ENCODE measurements at places on chromosomes 4 and X. TPM values are rescaled to one million over a fixed set of nuclear protein-coding genes. Genes with fewer than 3 reads are reported as not detected.

DNA sequence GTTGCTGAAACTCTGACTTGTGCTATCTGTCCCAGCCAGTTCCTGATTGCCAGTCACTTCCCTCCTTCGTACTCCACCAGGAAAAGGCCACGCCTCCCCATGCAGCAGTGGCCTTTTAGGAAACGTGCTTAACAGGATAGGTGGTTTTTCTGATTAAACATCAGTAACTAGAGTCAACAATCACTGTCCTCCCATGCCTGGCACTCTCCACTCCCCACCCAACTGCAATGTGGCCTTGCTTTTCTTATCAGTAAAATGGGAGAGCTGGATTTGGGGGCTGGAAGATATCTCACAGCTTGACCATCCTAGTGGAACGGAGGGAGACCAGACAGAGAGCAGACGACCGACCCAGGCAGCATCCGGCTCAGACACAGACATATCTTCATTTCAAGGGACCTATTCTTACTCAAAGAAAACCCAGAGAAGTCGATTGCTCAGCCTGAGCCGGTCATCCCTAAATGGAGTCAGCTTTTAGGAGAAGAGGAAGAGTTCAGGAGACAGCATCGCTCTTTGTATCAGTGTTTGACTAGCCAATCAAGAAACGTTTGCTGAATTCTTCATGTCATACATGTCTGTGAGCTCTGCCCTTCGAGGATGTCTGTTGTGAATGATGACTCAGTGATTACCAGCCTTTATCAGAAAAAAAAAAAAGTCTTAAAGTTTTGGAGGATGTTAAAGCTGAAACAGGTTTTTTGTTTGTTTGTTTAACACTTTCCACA is 12.7 kb upstream of the UBA6 start:
- no peak overlapping the region for H3K27ac ChIP-seq
- H3K4me3 ChIP-seq, result no peak overlapping the region
- H3K4me1 ChIP-seq, result no peaks in the 10 kb centered on the region
- DNase-seq, result peak; percentile 51

DNA sequence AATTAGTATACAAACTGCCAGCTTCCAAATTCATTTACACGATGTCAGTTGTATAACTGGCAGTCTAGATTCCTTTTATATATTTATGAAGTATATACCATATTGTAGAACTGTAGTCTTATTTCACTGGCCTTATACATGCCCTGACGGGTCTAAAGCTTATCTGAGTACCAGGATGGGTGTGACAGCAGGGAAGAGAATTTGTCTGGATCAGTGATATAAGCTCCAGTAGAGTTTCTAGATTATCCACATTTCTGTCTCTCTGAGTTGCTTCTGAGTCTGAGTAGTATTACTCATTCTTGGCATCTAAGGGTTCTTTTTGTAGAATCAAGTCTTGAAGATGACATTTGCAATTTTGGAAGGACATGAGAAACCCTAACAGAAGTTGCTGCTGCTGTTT is 101.3 kb downstream of the RPA4 start:
- H3K27ac ChIP-seq, result no peak overlapping the region
- no peaks in the 10 kb centered on the region for H3K27me3 ChIP-seq
- H3K4me1 ChIP-seq, result peaks cover 12% of the 10 kb centered on the region

The XK gene
- 3.0 TPM for total RNA-seq

DNA sequence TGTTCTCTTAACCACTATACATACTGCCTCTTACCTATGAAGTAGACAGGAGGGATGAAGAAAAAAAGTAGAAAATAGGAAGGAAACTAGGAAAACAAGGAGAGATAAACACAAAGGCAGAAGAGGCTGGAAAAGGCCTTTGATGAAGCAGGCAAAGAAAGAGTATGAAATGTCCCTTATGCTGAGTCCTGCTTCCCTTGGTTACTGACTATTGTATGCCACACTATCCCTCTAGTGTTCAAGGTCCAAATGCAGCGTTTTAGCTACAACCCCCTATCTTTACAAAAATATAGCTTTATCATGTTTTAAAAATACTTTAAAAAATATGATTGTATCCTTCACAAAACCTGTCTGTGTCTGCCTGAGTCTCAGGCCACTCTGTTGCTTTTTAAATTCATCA is 233.1 kb downstream of the CAMK2D start:
- H3K36me3 ChIP-seq, result no peaks in the 10 kb centered on the region
- H3K4me1 ChIP-seq, result no peaks in the 10 kb centered on the region
- no peak overlapping the region for H3K4me3 ChIP-seq
- no peak for DNase-seq
- H3K27ac ChIP-seq, result no peak overlapping the region

The GPC4 gene
- total RNA-seq, result 17.3 TPM

The L1CAM gene
- 1.1 TPM for total RNA-seq

DNA sequence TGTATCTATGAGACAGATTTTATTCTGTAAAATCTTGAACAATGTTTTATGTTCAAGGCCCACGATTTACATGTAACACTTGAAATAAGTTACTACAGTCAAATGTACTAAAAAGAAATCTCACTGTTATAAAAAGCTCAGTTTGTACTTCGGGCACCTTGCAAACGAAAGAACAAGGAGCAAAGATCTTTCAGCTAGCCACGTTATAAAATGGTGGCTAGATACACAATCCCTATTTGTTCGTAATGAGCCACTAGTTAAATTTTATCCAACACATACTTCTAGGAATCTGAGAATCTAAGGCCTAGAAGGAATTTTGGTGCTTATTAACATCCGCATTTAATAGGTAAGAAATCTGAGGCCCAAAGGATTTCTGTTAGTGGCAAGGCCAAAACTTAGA is 2.5 kb downstream of the ARHGEF9 start:
- no peaks in the 10 kb centered on the region for H3K27me3 ChIP-seq
- no peak for DNase-seq
- H3K36me3 ChIP-seq, result no peaks in the 10 kb centered on the region

DNA sequence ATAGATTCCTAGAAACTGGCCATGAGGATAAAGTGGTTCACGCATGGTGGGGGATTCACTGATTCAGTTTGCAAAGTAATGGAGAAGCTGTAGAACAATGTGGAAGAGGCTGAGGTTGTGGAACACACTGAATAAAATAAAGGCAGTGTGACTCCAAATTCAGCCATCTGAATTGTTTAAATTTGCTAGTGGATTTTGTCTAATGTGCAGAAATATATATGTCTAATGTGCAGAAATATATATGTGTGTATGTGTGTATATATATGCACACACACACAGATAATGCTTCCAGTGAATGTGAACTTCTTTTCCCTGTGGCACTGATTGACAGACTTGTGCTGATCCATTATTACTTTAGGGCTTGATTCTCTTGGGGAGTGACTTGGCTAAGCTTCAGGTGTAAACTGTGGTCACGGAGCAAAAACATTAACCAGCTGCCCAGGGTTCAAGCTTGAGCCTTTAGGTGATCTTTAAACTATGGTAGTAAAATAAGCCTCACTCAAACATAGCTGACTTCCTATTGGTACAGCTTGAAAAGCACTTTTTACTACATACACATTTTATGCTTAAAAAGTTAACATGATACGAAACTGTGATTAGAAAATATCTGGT is 3.5 kb downstream of the STBD1 start:
- H3K27ac ChIP-seq, result no peak overlapping the region
- peaks cover 22% of the 10 kb centered on the region for H3K36me3 ChIP-seq
- no peak for DNase-seq
- H3K4me1 ChIP-seq, result peaks cover 20% of the 10 kb centered on the region
- no peak overlapping the region for H3K4me3 ChIP-seq

GRCh38 chrX:134692990-134693389 is 34.7 kb upstream of the PLAC1 start:
- no peaks in the 10 kb centered on the region for H3K27me3 ChIP-seq
- H3K4me3 ChIP-seq, result no peak overlapping the region
- DNase-seq, result no peak
- no peaks in the 10 kb centered on the region for H3K4me1 ChIP-seq
- no peaks in the 10 kb centered on the region for H3K36me3 ChIP-seq

The ZNF185 gene
- total RNA-seq, result 11.7 TPM

The SCOC gene
- total RNA-seq, result 37.0 TPM

The SMIM31 gene
- not detected for total RNA-seq

The NLGN4X gene
- 6.9 TPM for total RNA-seq

DNA sequence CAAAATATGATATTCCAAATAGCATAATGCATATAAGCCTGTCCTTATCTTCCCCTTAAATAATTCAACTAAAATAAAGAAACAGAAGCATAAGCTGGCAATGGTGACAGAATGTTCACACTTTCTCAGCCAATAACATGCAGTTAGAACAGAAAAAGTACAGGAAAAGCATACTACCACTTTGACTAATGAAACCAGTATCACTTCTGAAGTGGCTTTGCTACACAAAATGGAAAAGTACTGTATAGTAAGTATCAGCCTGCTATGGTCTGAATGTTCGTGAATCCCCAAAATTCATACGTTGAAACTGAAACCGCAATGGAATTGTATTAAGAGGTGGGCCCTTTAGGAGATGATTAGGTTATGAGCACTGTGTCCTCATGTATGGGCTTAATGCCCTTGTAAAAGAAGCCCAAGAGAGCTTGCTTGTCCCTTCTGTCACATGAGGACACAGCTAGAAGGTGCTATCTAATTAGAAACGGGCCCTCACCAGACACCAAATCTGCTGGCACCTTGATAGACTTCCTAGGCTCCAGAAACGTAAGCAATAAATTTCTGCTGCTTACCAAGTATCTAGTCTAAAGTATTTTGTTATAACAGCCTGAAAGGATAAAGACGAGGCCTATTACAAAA is 102.6 kb downstream of the PRDM5 start:
- no peak overlapping the region for H3K4me3 ChIP-seq
- no peaks in the 10 kb centered on the region for H3K27me3 ChIP-seq
- DNase-seq, result no peak

DNA sequence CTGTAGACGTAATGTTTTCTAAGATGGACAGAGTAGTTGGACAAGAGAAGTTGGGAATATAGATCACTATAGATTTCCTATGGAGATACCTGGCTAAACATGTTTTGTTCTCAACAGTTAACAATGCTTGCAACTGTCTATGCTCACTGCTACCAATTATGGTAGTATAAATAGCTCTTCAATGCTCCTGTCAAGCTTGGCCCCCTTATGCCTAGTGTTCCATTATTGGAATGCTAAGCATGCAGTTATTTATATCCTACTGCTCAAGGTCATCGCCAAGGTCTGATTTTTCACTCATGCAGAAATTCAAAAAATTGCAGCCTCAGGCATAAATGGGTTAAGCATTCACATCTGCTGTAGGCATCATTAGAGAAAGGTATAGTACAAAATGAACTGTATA is 519.0 kb downstream of the IL15 start:
- no peaks in the 10 kb centered on the region for H3K27me3 ChIP-seq
- no peak overlapping the region for H3K4me3 ChIP-seq
- H3K27ac ChIP-seq, result peak overlapping the region; percentile 87
- H3K4me1 ChIP-seq, result peaks cover 24% of the 10 kb centered on the region
- no peak for DNase-seq
- H3K36me3 ChIP-seq, result no peaks in the 10 kb centered on the region

DNA sequence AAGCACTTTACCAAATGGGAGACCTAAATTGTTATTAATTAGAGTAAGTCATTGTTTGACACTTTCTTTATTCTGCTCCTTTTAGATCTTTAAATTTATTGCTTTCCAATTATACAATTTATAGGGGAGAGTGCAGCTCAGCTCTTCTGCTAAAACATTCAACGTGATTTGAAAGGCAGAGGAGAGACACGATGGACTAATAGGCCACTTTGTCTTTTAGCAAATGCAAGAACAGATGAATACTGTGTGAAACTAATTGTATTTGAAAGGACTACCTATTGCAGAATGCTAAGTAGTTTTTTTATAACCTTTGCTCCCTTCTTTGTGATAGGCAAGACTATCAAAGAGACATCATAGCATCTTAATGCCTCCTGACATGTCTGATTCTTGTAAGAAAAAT is 320.4 kb upstream of the KLF3 start:
- no peak overlapping the region for H3K27ac ChIP-seq
- H3K36me3 ChIP-seq, result no peaks in the 10 kb centered on the region
- no peaks in the 10 kb centered on the region for H3K27me3 ChIP-seq
- no peaks in the 10 kb centered on the region for H3K4me1 ChIP-seq
- H3K4me3 ChIP-seq, result no peak overlapping the region

DNA sequence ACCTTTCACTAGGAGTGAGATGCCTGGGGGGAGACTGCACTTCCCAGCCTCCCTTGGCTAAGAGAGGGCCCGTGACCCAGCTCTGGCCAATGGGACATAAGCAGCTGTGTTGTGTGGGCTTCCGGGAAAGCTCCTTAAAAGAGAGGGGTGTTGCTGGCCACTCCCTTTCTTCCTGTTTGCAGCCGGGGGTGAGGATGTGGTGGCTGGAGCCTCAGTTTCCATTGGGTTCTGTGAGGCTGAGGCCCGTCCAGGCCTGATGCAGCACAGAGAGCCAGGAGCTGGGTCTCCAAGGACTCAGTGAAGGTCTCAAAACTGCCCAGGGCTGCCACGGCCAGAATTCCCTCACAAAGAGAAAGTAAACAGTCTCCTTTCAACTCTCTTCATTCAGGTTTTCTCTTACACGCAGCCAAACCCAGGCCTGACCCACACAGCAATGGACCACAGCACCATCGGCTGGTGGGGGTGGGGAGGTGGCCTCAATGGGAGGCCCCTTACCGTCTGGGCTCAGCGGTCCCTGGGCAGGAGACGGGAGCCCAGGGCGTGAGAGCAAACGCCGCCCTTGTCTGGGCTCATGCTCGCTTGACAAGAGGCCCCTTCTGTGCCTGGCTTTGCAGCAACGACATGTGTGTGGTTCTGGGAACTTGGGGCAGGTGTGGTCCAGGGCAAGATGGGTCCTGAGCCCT is 6.6 kb downstream of the NKX1-1 start:
- H3K4me1 ChIP-seq, result no peaks in the 10 kb centered on the region
- H3K27ac ChIP-seq, result no peak overlapping the region
- H3K36me3 ChIP-seq, result no peaks in the 10 kb centered on the region
- no peak for DNase-seq
- no peak overlapping the region for H3K4me3 ChIP-seq

The MTNR1A gene
- 0.60 TPM for total RNA-seq

- peaks cover 8% of the 10 kb centered on the region for H3K4me1 ChIP-seq
- DNase-seq, result peak; percentile 80
- H3K27ac ChIP-seq, result peak overlapping the region; percentile 31
- no peak overlapping the region for H3K4me3 ChIP-seq
- no peaks in the 10 kb centered on the region for H3K36me3 ChIP-seq
- no peaks in the 10 kb centered on the region for H3K27me3 ChIP-seq
These were observed 130.1 kb upstream of the TECRL start for GRCh38 chr4:64539234-64539849.

- no peak for DNase-seq
- no peak overlapping the region for H3K4me3 ChIP-seq
- no peaks in the 10 kb centered on the region for H3K4me1 ChIP-seq
- H3K36me3 ChIP-seq, result no peaks in the 10 kb centered on the region
- H3K27ac ChIP-seq, result no peak overlapping the region
These were observed 42.1 kb downstream of the SLC9A7 start for GRCh38 chrX:46716796-46717195.

The TKTL2 gene
- not detected for total RNA-seq

DNA sequence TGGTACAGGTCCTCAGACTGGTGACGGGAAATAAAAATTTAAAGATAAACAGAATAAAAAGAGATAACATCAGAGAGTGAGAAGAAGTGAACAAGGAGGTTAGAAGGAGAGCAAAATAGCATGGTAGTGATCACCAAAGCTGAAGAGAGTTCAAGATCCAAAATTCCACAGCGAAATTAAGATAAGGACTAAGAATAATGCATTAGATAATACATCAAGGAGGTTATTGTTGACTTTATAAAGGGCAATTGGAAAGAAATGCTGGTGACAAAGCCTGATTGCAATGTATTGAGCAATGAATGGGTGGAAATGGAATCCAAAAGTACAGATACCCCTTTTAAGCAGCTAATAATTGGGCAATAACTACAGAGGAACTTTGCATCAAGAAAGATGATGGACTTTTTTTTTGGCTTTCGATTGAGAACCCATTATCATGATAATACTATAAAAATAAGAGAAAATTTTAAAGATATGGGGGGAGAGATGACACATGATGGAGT is 101.6 kb upstream of the MAP9 start:
- no peak overlapping the region for H3K27ac ChIP-seq
- H3K27me3 ChIP-seq, result no peaks in the 10 kb centered on the region
- no peak overlapping the region for H3K4me3 ChIP-seq
- peak; percentile 41 for DNase-seq
- no peaks in the 10 kb centered on the region for H3K4me1 ChIP-seq

The RHOH gene
- total RNA-seq, result not detected
